ENCODE measurements at places on chromosomes 3 and 15. TPM values are rescaled to one million over a fixed set of nuclear protein-coding genes. Genes with fewer than 3 reads are reported as not detected.

The AGBL1 gene
- not detected for total RNA-seq

DNA sequence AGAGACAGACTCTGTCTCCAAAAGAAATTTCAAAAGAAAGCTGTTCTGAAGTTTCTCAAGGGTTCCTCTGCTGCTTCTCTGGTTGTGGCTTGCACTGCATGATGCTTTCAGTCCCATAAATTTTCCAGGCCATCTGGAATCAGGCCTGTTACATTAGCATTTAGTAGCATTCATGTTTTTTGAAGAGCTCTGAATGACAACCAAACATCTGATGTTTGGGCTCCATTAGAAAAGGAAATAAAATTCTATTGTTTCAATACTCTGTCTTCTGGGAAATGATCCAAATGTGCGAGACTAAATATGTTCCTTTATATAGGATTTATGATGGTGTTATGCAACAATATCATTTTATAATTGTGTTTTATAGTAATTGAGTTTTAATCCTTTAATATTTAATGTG, 455.8 kb downstream of the GABRG3 start:
- H3K4me3 ChIP-seq = no peak overlapping the region
- DNase-seq = no peak
- H3K4me1 ChIP-seq = no peaks in the 10 kb centered on the region
- H3K36me3 ChIP-seq = no peaks in the 10 kb centered on the region
- no peak overlapping the region for H3K27ac ChIP-seq

- no peak overlapping the region for H3K27ac ChIP-seq
- no peak overlapping the region for H3K4me3 ChIP-seq
- no peaks in the 10 kb centered on the region for H3K4me1 ChIP-seq
- no peaks in the 10 kb centered on the region for H3K36me3 ChIP-seq
- H3K27me3 ChIP-seq = no peaks in the 10 kb centered on the region
- DNase-seq = no peak
Observed at GRCh38 chr3:116630494-116630893, 79.1 kb upstream of the TUSC7 start.

DNA sequence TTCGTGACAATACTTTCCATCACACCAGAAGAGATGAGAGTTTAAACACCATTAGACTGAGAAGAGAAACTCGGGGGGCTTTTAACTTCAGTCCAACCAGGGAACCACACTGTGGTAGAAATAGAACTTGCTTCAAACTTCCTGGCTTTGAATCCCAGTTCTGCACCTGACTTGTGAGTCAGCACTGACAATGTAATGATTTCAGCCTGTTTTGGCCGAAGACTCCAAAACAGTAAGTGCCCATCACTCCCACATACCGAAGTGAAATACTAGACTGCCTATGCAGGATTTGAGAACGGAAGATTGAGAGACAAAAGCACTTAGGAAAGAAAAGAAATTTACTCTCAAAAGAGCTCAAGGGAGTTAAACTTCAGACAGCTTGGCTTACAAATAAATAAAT, 27.0 kb downstream of the C2CD4B start:
- peaks cover 3% of the 10 kb centered on the region for H3K36me3 ChIP-seq
- no peaks in the 10 kb centered on the region for H3K4me1 ChIP-seq
- no peak overlapping the region for H3K4me3 ChIP-seq
- peak overlapping the region; percentile 36 for H3K27ac ChIP-seq

The HESX1 gene
- 0.50 TPM for total RNA-seq

The PIF1 gene
- total RNA-seq = 49.7 TPM

The DNAH12 gene
- 0.30 TPM for total RNA-seq

GRCh38 chr3:133827684-133828083, 22.1 kb downstream of the SRPRB start:
- peaks cover 2% of the 10 kb centered on the region for H3K27me3 ChIP-seq
- no peak overlapping the region for H3K27ac ChIP-seq
- H3K4me1 ChIP-seq = no peaks in the 10 kb centered on the region
- H3K4me3 ChIP-seq = no peak overlapping the region
- no peak for DNase-seq

DNA sequence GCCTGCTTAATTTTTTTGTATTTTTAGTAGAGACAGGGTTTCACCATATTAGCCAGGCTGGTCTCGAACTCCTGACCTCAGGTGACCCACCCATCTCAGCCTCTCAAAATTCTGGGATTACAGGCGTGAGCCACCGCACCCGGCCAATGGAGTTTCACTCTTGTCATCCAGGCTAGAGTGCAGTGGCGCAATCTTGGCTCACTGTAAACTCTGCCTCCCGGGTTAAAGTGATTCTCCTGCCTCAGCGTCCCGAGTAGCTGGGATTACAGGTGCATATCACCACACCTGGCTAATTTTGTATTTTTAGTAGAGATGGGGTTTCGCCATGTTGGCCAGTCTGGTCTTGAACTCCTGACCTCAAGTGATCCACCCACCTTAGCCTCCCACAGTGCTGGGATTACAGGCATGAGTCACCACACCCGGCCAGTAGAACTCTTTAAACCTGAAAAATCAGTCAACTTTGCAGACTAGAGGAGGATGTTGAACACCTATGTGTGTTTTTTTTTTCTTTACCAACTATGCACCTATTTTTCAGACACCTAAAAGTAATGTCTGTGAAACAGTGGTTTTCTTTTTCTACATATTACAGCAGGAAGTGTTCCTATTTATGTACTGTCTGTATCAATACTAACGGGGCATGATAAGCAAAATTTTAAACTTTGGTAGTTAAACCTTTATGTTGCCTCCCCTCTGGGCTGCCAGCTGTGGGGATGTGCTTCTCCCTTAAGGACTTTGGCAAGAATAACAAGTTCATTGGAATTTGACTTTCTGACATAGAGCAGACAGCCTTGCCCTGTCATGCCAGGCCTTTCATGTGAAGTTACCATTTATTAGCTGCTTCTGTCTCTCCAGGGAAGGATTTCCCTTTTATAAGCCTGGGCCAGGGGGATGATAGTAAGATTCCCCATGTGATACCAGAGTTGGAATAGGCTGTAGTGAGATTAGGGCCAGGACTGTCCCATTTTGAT, 8.1 kb downstream of the ARIH2 start:
- no peaks in the 10 kb centered on the region for H3K27me3 ChIP-seq
- DNase-seq = no peak
- peak overlapping the region; percentile 77 for H3K27ac ChIP-seq
- peaks cover 48% of the 10 kb centered on the region for H3K4me1 ChIP-seq

- H3K4me3 ChIP-seq = no peak overlapping the region
- peak overlapping the region; percentile 13 for H3K27ac ChIP-seq
- peak; percentile 38 for DNase-seq
- H3K27me3 ChIP-seq = peaks cover 7% of the 10 kb centered on the region
- H3K4me1 ChIP-seq = peaks cover 20% of the 10 kb centered on the region
- H3K36me3 ChIP-seq = peaks cover 4% of the 10 kb centered on the region
Observed at GRCh38 chr3:27357665-27358258, 11.4 kb downstream of the NEK10 start.

- H3K27me3 ChIP-seq = no peaks in the 10 kb centered on the region
- peaks cover 76% of the 10 kb centered on the region for H3K4me1 ChIP-seq
- H3K4me3 ChIP-seq = peak overlapping the region; percentile 99
Observed at GRCh38 chr3:185928496-185928895, 9.3 kb downstream of the TRA2B start.

The AADACL2 gene
- not detected for total RNA-seq

- no peaks in the 10 kb centered on the region for H3K27me3 ChIP-seq
- no peak for DNase-seq
Observed at GRCh38 chr3:58627941-58628340, 38.6 kb downstream of the FAM3D start.

The SI gene
- total RNA-seq = not detected

DNA sequence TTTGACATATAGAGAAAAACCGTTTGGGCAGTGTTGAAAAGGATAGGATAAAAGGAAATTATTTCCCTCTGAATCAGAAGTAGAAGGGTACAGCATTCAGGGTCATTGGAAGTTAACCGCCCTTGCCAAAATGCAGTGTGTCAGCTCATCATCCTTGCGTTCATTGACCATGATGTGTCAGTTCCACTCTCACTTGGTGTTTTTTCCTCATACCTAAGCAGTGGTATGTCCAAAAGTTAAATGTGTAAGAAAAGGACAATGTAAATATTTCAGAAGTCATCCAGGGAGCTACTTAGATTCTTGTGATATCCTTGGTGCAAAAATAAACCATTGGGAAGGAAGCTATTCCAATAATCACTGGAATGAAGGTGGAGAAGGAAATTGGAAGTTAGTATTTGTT, 50.7 kb downstream of the MAP6D1 start:
- peaks cover 34% of the 10 kb centered on the region for H3K36me3 ChIP-seq
- DNase-seq = no peak
- H3K27ac ChIP-seq = no peak overlapping the region
- H3K4me3 ChIP-seq = no peak overlapping the region
- H3K27me3 ChIP-seq = no peaks in the 10 kb centered on the region

GRCh38 chr3:195066441-195066841, 204.5 kb downstream of the XXYLT1 start:
- H3K36me3 ChIP-seq = peaks cover 11% of the 10 kb centered on the region
- H3K27me3 ChIP-seq = no peaks in the 10 kb centered on the region
- peaks cover 2% of the 10 kb centered on the region for H3K4me1 ChIP-seq
- H3K27ac ChIP-seq = no peak overlapping the region

GRCh38 chr15:100083572-100083971, 258.2 kb downstream of the ADAMTS17 start:
- H3K27ac ChIP-seq = no peak overlapping the region
- no peak overlapping the region for H3K4me3 ChIP-seq
- H3K4me1 ChIP-seq = no peaks in the 10 kb centered on the region
- no peak for DNase-seq

GRCh38 chr3:38154625-38155255, 10.6 kb upstream of the OXSR1 start:
- peaks cover 25% of the 10 kb centered on the region for H3K4me1 ChIP-seq
- DNase-seq = no peak

The PEX5L gene
- not detected for total RNA-seq

The TOPBP1 gene
- total RNA-seq = 82.0 TPM

The MEX3B gene
- 0.51 TPM for total RNA-seq

DNA sequence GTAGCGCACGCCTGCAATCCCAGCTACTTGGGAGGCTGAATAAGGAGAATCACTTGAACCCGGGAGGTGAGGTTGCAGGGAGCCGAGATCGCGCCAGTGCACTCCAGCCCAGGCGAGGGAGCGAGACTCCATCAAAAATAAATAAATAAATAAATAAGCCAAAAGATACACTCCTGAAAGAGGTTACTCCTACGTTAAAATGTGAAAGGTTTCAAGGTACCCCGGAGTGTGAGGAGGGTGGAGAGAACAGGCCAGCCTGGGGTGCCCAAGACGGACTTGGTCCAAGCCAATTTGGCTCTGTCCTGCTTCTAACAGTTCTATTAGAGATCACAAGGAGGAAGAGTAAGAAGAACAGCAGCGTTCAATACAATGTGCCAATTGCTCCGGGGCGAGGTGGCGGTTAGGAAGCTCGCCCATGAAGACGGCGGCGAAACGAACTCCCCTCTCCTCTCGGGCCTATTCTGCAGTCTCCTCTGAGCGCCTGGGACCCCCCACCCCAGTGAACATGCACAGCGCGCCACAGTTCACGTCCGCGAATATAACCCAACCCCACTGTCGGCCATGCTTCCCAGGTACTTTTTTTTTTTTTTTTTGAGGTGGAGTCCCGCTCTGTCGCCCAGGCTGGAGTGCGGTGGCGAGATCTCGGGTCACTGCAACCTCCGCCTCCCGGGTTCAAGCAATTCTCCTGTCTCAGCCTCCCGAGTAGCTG, 942 bp downstream of the ELP6 start:
- H3K27me3 ChIP-seq = peaks cover 9% of the 10 kb centered on the region
- DNase-seq = no peak

DNA sequence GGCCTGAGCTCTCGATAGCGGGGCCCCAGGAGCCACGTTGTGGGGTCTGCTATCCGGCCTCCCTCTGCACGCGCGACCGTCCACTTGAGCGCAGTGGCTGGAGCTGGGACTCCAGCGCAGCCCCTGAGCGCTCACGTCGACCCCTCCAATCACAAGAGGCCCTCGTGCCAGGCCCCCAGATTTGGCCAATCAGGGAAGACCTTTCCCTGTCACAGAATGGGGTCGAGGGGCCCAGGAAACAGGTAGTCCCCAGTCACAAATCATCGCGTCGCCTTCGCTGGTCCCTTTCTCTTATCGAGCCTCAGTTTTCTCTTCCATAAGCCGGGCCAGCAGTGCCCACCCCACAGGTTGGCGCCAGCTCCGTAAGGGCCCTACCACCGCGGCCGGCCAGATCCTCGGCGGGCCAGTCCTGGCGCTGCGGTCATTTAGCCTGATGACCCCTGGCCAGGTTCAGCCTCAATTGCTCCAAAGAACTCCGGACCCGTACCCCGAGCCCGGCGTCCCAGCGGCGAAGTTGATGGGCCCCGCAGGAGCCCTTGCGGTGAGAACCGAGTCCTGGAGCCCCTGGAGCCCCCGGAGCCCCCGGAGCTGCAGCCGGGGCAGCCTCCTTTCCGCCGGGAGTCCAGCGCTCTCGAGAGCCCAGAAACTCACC, 435 bp downstream of the ALDH1L1 start:
- no peak for DNase-seq
- H3K27ac ChIP-seq = no peak overlapping the region
- H3K4me1 ChIP-seq = peaks cover 1% of the 10 kb centered on the region
- H3K27me3 ChIP-seq = peaks cover 62% of the 10 kb centered on the region
- H3K4me3 ChIP-seq = no peak overlapping the region

DNA sequence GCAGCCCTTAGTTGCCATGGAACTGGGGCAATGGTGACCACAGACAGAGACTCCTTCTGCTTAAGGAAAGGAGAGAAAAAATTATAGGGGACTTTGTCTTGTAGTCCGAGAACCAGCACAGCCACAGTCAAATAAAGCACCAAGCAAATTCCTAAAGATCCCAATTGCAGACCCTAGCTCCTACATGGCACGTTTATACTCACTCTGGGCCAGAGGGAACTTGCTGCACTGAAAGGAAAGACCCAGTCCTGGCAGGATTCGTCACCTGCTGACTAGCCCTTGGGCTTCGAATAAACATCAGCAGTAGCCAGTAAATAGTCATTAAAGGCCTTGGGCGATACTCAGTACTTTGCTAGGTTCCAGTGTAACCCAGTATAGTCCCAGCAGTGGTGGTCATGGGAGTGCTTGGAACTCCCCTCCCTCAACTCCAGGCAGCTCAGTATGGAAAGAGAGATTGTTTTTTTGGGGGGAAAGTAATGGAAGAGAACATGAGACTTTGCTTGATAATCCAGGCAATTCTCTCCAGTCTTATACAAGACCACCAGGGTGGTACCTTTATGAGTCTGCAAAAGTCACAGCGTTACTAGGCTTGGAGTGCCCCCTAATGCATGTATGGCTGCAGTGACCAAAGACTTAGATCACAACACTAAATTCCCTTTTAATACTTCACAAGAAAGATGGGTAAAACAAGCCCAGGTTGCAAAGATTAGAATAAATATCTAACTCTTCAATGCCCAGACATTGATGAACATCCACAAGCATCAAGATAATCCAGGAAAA, 66.4 kb upstream of the AGTR1 start:
- no peaks in the 10 kb centered on the region for H3K36me3 ChIP-seq
- H3K27ac ChIP-seq = no peak overlapping the region
- no peak overlapping the region for H3K4me3 ChIP-seq
- no peak for DNase-seq

The FGD5 gene
- not detected for total RNA-seq

- H3K27me3 ChIP-seq = peaks cover 14% of the 10 kb centered on the region
- no peak overlapping the region for H3K4me3 ChIP-seq
- peaks cover 17% of the 10 kb centered on the region for H3K4me1 ChIP-seq
Observed at GRCh38 chr3:29284497-29284896, 3.6 kb downstream of the RBMS3 start.

GRCh38 chr3:71831599-71831998, 46.7 kb upstream of the PROK2 start:
- no peak overlapping the region for H3K27ac ChIP-seq
- H3K4me1 ChIP-seq = no peaks in the 10 kb centered on the region
- H3K4me3 ChIP-seq = no peak overlapping the region
- no peaks in the 10 kb centered on the region for H3K36me3 ChIP-seq

The GCSAM gene
- total RNA-seq = 14.6 TPM
